ENCODE measurements at places on chromosomes 1 and 21.

GRCh38 chr1:113018911-113019310 lies 54.1 kb upstream of the LRIG2 start:
- no peak for DNase-seq

GRCh38 chr1:204791453-204792353 lies 79.0 kb upstream of the NFASC start:
- DNase-seq = peak; percentile 79

- DNase-seq = no peak
Observed at GRCh38 chr21:18493422-18493821, 89.8 kb upstream of the TMPRSS15 start.

GRCh38 chr21:39022035-39022434 lies 161.2 kb downstream of the PSMG1 start:
- no peak for DNase-seq

GRCh38 chr1:227561241-227561907 lies 2.0 kb upstream of the ZNF678 start:
- no peak for DNase-seq

DNA sequence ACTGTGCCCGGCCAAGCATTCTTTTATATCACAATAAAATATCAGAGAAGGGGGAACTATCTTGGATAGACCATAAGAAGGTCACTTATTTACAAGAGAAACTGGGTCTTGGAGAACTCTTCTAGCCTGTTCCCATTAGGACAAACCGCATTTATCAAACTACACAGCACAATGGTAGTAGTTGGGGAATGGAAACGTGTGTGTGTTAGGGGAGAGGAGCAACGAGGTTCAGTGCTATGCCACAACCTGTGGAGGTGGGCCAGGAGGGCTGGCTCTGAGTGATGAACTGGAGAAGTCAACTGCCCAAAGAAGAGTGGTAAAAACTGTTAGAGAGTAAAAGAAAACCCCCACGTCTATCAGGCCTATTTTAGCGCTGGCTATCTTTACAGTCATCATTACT lies 1.6 kb downstream of the DONSON start:
- no peak for DNase-seq

GRCh38 chr1:168104535-168104934 lies 32.2 kb downstream of the GPR161 start:
- no peak for DNase-seq

DNA sequence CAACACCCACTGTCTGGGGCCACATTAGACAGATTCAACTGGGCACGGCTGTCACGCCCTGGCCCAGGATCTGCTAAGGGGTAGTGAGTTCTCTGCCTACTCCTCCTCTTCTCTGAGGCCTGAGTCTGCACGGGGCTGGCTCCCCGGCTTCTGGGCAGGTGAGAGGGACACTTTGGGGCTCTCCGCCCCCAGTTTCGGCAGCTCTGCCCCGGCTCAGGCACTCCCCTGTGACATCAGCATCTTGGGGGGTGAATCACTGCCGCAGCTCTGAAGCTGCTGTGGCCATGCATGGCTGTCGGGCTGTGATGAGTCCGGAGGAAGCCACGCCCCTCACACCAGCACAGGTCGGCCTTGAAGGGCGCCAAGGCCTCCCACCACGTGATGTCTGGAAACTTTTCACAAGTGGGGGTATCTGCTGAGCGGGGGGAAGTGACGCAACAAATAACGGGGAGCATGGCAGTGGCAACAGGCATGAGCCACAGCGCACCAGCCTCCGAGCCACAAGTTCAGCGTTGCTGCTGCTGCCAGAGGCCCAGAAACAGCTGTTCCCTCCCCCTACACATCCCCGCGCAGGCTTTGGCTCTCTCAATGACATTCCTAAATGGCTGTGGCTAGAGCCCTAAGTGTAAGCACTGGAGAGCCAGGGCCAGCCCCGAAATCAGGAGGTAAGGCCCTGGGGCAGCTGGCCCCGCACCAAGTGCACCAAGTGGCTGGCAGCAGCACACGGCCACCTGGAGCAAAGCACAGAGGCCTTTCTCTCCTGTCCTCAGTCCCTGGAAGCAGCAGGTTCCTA lies 26.3 kb downstream of the ZBTB17 start:
- DNase-seq = no peak

Data from NCI-H146 (cell line).